HT-29 (cell line): ENCODE measurements at places on chromosomes 6 and 20.

GRCh38 chr6:166643891-166644590, 17.0 kb upstream of the RPS6KA2 start:
- no peak for DNase-seq

GRCh38 chr6:85997206-85997605, 354.5 kb upstream of the SYNCRIP start:
- no peak for DNase-seq

GRCh38 chr20:49615401-49616153, 47.6 kb upstream of the PTGIS start:
- DNase-seq = peak; percentile 94

- DNase-seq = no peak
Measured at GRCh38 chr6:108132863-108133262, 33.0 kb upstream of the NR2E1 start.

DNA sequence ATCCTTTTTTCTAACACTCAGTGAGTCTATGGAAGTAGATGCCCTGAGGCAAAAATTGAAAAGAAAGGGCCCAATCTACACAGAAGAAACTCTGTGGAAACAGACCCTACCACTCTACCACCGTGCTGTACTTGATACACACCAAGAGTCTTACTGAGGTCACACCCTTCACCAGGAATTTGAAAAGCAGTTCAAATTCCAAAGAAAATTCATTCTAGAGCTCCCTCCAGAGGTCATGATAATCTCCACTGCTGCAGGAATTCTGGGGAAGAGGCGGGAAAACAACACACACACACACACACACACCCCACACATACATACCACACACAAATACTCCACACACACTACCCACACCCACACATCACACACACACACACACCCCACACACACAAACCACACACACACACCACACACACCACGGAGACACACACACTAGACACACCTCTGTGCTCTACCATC, 336.8 kb downstream of the HDGFL1 start:
- DNase-seq = peak; percentile 45

DNA sequence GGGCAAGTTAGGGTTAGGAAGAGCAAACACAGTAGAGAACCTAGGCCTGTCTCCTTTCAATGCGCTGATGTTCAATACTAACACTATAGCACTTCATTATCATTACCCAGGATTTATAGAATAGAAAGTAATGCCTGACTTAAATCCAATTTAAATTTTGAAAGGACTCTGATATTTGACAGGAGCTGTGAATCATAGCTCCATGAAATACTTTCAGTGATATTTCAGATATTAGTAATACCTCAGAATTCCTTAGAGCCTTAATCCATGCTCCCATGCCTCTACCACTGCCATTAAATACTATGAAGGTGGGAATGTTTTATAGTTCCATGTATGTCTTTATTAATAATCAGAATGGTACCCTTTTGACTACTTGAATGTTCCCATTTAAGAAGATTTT, 530.2 kb downstream of the BCKDHB start:
- no peak for DNase-seq

GRCh38 chr6:124881898-124882578, 80.2 kb upstream of the RNF217 start:
- no peak for DNase-seq

DNA sequence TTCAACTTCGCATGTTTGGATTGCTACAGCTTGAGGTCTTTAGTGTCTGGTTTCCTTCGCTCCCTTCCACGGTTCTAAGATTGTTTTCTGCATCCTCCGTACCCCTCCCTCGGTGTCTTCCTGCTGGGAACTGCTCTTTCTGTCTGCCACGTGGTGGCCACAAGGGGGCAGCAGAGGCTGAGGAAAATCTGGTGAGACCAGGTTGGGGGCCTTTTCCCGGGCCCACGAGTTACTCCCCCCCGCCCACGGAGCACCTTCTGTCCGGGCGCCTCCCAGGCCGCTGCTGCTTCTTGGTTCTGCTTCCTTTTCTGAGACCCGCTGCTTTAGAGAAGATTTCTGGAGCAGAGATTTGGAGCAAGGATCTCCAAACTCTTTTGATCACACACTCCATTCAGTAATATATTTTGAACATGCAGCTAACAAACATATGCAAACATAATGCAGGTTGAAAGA, 21.1 kb upstream of the NOTCH4 start:
- peak; percentile 69 for DNase-seq

- DNase-seq = no peak
Measured at GRCh38 chr6:130873746-130874145, 46.5 kb downstream of the SMLR1 start.

- DNase-seq = no peak
Measured at GRCh38 chr6:160419488-160419887, 71.3 kb downstream of the SLC22A3 start.

DNA sequence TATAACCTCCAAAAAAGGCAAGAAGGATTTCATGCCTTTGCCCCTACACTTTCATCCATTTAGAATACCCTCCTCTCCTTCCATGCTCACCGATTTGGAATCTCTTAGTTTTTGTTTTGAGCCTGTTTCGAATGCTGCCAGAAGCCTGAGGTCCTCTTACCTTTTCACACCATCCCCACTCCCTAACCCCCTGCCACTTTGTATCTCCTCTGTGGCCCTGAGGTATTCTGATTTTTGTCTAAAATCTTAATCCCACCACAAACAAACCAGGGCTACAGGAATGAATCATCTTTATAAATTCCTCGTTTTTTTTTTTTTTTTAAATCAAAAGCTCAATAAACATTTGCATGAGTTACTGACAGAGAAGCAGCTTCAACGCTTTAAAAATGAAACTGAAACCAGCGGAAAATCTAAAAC, 1.6 kb upstream of the RPS12 start:
- DNase-seq = no peak

DNA sequence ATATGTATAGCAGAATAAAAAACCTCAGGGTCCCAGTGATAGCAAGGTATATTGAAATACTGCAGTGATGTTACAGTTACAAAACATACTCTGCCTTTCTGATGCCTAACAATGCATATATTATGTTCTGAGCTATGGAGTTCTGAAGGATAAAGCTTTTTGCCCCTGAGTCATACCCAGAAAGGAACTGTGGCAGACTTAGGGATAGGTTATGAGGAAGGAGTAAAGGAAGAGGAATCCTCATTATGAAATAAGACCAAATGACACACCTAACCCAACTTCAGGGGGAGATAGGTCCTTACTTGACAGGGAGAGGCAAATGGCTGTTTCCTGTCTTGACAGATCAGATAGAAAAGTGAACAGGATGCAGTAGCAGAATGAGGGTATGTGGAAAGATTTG, 940.6 kb upstream of the FLRT3 start:
- no peak for DNase-seq

- DNase-seq = no peak
Measured at GRCh38 chr6:122405417-122405816, 6.0 kb downstream of the HSF2 start.

- DNase-seq = no peak
Measured at GRCh38 chr6:29989211-29989610, 46.9 kb downstream of the HLA-A start.

GRCh38 chr6:127247114-127248096, 19.3 kb upstream of the RNF146 start:
- no peak for DNase-seq

DNA sequence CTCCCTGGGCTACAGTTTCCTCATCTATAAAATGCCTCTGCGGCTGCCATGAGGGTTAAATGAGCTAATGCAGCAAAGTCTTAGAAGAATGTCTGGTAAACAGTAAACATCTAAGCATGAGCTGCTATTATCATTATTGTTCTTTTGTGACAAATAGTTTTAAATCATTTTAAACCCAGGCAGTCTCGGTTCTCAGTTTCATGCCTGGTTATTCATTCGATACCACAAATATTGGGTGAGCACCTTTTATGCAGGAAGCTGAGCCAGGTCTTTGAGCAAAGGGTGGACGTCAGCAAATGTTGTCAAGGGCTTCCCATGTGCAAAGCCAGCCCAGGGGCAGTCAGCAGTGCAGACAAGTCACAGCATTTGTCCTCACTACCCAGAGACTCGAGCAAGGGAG, 128.7 kb downstream of the NFATC2 start:
- DNase-seq = no peak

GRCh38 chr6:16651871-16652270, 109.4 kb downstream of the ATXN1 start:
- DNase-seq = no peak

DNA sequence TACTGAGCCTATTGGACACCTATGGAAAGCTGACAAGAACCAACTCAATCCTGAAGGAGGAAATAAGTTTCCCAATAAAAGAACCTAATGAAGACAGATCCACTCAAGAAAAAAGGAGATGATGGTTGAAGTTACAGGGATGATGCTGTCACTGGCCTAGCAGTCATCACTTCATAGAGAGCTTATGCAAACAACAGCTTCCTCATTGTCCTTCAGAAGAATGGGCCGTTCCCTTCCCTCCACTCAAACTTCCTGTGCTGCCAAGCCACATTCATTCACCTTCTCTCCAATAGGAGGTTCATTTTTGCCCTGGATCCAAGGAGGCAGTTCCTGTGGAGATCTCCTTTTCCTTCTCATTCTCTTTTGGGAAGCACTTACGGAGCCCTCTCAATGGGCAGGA, 13.8 kb upstream of the PM20D2 start:
- DNase-seq = no peak

GRCh38 chr20:4987130-4987529, 14.2 kb downstream of the SLC23A2 start:
- no peak for DNase-seq

DNA sequence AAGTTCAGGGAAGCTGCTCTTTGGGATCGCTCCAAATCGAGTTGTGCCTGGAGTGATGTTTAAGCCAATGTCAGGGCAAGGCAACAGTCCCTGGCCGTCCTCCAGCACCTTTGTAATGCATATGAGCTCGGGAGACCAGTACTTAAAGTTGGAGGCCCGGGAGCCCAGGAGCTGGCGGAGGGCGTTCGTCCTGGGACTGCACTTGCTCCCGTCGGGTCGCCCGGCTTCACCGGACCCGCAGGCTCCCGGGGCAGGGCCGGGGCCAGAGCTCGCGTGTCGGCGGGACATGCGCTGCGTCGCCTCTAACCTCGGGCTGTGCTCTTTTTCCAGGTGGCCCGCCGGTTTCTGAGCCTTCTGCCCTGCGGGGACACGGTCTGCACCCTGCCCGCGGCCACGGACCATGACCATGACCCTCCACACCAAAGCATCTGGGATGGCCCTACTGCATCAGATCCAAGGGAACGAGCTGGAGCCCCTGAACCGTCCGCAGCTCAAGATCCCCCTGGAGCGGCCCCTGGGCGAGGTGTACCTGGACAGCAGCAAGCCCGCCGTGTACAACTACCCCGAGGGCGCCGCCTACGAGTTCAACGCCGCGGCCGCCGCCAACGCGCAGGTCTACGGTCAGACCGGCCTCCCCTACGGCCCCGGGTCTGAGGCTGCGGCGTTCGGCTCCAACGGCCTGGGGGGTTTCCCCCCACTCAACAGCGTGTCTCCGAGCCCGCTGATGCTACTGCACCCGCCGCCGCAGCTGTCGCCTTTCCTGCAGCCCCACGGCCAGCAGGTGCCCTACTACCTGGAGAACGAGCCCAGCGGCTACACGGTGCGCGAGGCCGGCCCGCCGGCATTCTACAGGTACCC, at the start of gene ESR1:
Gene ESR1 (plus strand): TSS at position 170 of the 858 bp plus-strand sequence. CDS start 231 bp downstream, at position 401.
- DNase-seq = no peak

DNA sequence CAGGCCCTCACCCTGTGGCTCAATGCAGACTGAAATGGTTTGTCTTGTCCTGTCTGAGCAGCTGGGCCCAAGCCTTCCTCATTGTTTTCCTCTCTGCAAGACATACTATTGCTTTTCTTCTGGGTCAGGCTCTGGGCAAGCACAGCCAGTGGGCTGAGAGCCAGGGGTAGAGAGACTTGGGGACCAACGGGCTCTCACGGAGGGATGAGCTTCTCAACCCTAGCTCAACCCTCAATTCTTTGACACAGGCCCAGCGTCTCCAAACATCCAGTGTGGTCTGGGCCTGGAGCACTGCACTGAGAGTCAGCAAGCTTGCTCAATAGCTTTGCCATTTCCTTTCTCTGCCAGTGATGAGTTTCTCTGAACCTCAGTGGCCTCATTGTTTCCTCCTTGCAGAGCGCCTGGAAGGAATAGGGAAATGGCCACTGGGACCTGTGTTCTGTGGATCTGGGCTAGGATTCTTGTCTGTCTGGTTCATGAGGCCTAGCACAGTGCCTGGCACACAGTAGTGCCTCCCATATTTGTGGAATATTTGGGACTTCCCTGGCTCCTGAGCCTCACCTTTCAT, 9.3 kb downstream of the ANGPT4 start:
- DNase-seq = no peak

- no peak for DNase-seq
Measured at GRCh38 chr6:78614961-78615360, 252.4 kb upstream of the IRAK1BP1 start.

DNA sequence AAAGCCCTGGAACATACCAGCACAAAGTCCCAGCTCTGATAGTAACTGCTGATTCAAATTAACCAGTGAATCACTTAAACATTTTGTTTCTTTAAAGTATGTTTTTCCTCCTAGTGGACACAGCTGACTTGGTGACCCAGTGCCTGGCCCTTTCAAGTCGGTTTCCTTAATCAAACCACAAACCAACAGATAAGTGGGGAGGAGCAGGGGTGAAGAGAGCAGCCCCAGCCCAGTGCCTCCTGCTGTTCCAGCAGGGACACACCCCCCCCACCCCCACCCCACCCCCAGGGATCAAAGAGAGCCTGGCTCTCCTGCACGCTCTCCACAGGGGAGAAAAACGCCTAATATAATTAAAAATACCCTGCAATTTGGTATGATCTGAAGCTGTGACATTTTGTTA, 55.4 kb upstream of the TBXT start:
- peak; percentile 5 for DNase-seq

- no peak for DNase-seq
Measured at GRCh38 chr20:35144694-35145093, 2.4 kb downstream of the EDEM2 start.

GRCh38 chr20:23121751-23122320, 35.7 kb upstream of the CD93 start:
- DNase-seq = no peak

- no peak for DNase-seq
Measured at GRCh38 chr6:169316651-169317050, 63.0 kb upstream of the THBS2 start.

DNA sequence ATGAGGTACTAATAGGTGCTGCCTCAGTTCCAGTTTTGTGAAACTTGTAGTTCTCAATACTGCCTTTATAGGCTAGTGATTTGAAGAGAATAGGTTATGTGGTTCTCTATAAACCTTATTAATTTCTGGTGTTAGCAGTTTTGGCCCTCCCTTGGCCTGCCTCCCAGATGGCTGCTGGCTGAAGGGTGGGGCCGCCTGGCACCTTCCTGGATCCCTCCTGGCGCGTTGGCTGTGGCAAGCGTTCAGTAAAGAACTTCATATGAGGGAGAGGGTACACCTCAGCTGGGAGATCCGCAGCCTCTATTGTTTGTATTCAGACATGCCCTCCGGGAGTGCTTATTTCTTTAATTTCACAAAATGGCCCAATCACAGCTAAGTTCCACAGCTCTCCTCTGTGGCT, 51.9 kb downstream of the FAM120B start:
- no peak for DNase-seq
